ENCODE measurements at places on chromosomes 2 and 18. TPM values are rescaled to one million over a fixed set of nuclear protein-coding genes. Genes with fewer than 3 reads are reported as not detected.
A peak's percentile ranks its signal among the peaks of the same experiment; 100 is the strongest.

DNA sequence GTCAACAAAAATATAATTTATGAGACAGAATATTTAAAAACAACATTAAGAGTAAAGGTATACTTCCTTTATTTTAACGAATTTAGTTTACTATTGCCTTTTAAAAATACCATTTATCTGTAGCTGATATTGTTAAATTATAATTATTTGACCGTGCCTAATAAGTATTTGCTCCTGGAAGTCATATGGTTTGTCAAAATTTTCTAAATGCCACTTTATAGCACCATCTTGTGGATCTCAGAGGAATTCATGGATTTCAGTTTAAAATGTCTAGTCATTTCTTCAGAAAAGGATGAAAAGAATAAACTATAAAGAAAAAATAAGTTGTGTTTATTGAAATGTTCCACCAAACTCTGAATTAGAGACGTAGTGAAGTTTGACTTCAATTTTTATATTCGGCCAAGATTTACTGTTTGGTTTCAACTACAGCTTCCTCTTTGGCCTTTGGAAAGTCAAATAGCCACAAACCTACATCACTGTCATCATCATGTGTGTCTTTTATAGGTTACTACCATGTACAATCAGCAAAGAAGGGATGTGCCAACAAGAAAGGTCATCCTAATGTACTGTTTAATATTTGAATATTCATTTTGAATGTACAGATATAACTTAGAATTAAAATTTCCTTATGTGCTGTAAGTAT lies 10.3 kb upstream of the FTCDNL1 start:
- no peaks in the 10 kb centered on the region for H3K36me3 ChIP-seq
- no peak for DNase-seq
- H3K4me1 ChIP-seq: no peaks in the 10 kb centered on the region
- H3K4me3 ChIP-seq: no peak overlapping the region

DNA sequence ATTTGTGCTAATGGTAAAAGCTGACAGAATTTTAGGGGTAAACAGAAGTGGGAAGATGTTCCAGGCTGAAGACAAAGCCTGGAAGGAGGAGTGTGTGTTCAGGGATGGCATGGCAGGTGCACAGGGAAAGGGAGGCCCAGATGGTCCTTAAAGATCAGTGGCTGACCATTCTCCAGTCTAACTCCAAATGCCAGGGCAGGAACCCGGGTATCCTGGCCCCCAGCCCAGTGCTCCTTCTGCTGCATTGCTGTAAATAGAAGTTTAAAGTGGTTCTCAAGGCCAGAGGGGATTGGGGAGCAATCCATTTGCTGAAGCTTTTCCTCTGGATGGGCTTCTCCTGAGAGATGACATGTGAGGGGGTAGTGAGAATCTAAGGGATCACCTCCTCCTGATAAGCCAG lies 158.6 kb downstream of the CTIF start:
- H3K4me1 ChIP-seq: no peaks in the 10 kb centered on the region
- H3K36me3 ChIP-seq: no peaks in the 10 kb centered on the region
- no peak for DNase-seq
- no peaks in the 10 kb centered on the region for H3K27me3 ChIP-seq
- H3K4me3 ChIP-seq: no peak overlapping the region

MORN2 gene
- total RNA-seq: 25.6 TPM

MAP3K20 gene
- total RNA-seq: 6.8 TPM

GRCh38 chr2:58131191-58132011 lies 84.8 kb downstream of the VRK2 start:
- H3K27me3 ChIP-seq: no peaks in the 10 kb centered on the region
- H3K36me3 ChIP-seq: no peaks in the 10 kb centered on the region
- H3K27ac ChIP-seq: no peak overlapping the region
- H3K4me3 ChIP-seq: no peak overlapping the region

- H3K4me1 ChIP-seq: no peaks in the 10 kb centered on the region
- no peak overlapping the region for H3K4me3 ChIP-seq
- peaks cover 57% of the 10 kb centered on the region for H3K36me3 ChIP-seq
- DNase-seq: no peak
- no peak overlapping the region for H3K27ac ChIP-seq
- no peaks in the 10 kb centered on the region for H3K27me3 ChIP-seq
These were observed 39.6 kb downstream of the POLR1A start for GRCh38 chr2:86066007-86066578.

HOXD8 gene
- 4.6 TPM for total RNA-seq

CNGA3 gene
- total RNA-seq: not detected

- H3K27ac ChIP-seq: no peak overlapping the region
- no peak overlapping the region for H3K4me3 ChIP-seq
- no peaks in the 10 kb centered on the region for H3K36me3 ChIP-seq
- H3K4me1 ChIP-seq: no peaks in the 10 kb centered on the region
- no peaks in the 10 kb centered on the region for H3K27me3 ChIP-seq
These were observed 27.7 kb upstream of the PTPN4 start for GRCh38 chr2:119731983-119732382.

EVX2 gene
- total RNA-seq: not detected

CNRIP1 gene
- total RNA-seq: 4.5 TPM

DNA sequence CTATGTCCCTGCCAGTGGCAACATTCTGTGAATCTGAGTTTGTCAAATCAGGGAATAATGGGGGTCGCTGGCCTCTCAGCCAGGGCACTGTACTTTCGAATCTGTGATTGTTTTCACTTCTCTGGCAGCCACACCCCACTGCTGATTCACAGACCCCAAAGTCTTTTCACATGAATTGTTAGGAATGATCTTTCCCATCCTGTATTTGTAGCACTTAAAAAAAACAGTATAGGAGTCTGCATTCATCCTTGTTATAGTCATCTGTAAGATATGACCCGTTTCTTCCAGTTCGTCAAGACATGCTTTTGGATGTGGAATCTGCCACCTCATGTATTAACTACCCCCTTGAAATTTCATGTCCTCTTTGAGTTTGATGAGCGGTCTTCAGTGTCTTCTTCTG lies 928 bp downstream of the NAGK start:
- peak overlapping the region; percentile 67 for H3K4me3 ChIP-seq
- DNase-seq: no peak
- H3K27ac ChIP-seq: peak overlapping the region; percentile 92
- H3K36me3 ChIP-seq: peaks cover 2% of the 10 kb centered on the region

NDUFV2 gene
- total RNA-seq: 132 TPM

DNA sequence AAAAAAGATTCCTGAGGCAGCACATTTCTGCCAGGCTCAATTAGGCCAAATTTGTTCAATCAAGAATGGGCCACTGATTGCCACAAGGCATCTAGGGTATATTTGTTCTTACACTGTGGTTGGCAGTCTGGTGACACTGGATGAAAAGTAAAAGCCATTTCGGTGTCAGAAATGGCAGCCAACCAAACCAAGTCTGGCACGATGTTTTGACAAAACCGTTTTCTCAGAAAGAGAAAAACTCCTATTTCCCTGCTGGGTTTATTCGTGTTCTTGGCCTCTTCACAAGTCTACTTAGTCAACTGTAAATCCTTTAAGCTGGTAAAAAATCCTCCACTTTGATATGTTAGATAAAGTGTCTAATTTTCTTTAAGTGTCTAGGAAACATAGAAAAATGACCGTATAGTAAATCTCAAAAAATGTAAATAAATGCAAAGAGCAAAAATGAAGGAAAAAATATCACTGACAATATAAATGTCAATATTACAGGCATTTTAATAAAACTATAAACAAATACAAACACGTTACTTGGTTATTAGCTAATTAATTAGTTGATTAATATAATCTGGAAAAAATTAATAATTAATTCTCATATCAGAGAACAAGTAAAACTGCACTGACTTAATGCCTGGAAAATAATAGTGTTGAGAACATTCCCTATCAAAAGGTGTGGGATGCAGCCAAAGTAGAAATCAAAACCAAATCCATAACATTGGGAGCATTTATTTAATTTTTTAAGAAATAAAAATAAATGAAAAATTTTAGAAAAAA lies 182.0 kb upstream of the ZNF804A start:
- no peak for DNase-seq
- no peak overlapping the region for H3K27ac ChIP-seq
- no peaks in the 10 kb centered on the region for H3K27me3 ChIP-seq
- no peak overlapping the region for H3K4me3 ChIP-seq
- no peaks in the 10 kb centered on the region for H3K4me1 ChIP-seq

DNA sequence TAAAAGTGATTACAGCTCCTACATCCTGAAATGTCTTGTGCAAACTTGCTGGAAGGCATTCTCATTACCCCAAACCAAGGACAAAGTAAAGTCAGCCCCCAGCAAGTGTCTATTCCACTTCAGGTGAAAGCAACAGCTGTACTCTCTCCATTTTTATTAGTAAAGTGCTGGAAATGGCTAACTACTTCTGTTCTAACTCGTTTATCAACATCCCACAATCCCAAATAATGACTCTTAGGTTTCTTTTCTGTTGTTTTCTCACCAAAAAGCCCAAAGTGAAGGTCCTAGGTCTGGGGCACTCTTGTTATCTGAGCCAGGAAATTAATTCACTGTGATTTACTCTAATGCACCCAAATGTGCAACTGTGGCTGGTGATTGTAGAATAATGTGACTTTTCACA lies 105.7 kb downstream of the LRRC30 start:
- H3K4me1 ChIP-seq: no peaks in the 10 kb centered on the region
- no peak overlapping the region for H3K4me3 ChIP-seq

BOK gene
- total RNA-seq: 16.5 TPM

LIPT1 gene
- total RNA-seq: 11.6 TPM

- H3K4me1 ChIP-seq: no peaks in the 10 kb centered on the region
- DNase-seq: peak; percentile 59
- no peaks in the 10 kb centered on the region for H3K27me3 ChIP-seq
- H3K27ac ChIP-seq: peak overlapping the region; percentile 76
- H3K36me3 ChIP-seq: peaks cover 4% of the 10 kb centered on the region
- peak overlapping the region; percentile 32 for H3K4me3 ChIP-seq
These were observed 110.0 kb upstream of the EPAS1 start for GRCh38 chr2:46187112-46187618.

GRCh38 chr18:56565551-56566345 lies 72.6 kb downstream of the TXNL1 start:
- H3K4me3 ChIP-seq: no peak overlapping the region
- H3K27ac ChIP-seq: no peak overlapping the region
- H3K27me3 ChIP-seq: no peaks in the 10 kb centered on the region
- no peak for DNase-seq
- H3K4me1 ChIP-seq: no peaks in the 10 kb centered on the region
- no peaks in the 10 kb centered on the region for H3K36me3 ChIP-seq

GRCh38 chr2:25168256-25169072 lies at the start of gene POMC:
POMC (minus strand) TSS chr2:25168580; CDS start chr2:25164772, 3,808 bp downstream.
- H3K36me3 ChIP-seq: no peaks in the 10 kb centered on the region
- DNase-seq: no peak
- H3K27me3 ChIP-seq: no peaks in the 10 kb centered on the region

All from Peyer's patch (tissue), 4 donors.